Stimulated activated CD4-positive, alpha-beta T cell treated with anti-CD3 and anti-CD28 coated beads, Interleukin-4, amount 100 ng/mL, for 4 hours (primary cell): ENCODE measurements at places on chromosomes 11 and 22.

DNA sequence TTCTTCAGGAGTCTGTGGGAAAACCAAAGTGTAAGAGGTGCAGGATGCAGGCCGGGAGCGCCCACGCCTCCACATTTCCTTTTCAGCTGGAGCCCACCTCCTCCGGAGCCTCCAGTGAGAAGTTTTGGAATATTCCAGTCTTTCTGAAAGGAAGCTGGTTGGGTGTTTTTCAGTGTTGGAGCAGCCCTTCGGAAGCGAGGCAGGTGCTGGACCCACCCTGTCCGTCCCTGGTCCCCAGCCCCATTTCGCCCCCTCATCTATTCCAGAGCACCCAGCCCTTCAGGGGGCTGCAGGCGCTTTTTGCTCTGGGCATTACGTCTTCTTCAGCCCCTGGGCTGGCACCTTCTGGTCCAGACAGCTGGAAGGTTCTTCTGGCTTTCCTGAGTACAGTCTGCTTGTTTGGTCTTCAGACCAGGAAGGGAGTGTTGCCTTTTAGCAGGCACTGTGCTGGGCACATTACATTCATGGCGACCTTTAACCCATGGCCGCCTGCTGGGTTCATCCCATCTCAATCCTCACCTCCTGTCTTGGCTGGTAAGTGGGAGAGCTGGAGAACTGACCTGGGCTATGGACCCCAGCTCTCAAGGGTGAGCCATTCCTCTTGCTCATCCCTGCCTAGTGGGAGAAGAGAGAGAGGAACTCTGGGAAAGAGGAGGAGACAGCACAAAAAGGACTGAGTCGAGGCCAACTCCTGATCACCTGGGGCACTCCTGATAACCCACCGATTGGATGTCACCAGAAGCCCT, 710 bp upstream of the THY1 start:
- DNase-seq: no peak

DNA sequence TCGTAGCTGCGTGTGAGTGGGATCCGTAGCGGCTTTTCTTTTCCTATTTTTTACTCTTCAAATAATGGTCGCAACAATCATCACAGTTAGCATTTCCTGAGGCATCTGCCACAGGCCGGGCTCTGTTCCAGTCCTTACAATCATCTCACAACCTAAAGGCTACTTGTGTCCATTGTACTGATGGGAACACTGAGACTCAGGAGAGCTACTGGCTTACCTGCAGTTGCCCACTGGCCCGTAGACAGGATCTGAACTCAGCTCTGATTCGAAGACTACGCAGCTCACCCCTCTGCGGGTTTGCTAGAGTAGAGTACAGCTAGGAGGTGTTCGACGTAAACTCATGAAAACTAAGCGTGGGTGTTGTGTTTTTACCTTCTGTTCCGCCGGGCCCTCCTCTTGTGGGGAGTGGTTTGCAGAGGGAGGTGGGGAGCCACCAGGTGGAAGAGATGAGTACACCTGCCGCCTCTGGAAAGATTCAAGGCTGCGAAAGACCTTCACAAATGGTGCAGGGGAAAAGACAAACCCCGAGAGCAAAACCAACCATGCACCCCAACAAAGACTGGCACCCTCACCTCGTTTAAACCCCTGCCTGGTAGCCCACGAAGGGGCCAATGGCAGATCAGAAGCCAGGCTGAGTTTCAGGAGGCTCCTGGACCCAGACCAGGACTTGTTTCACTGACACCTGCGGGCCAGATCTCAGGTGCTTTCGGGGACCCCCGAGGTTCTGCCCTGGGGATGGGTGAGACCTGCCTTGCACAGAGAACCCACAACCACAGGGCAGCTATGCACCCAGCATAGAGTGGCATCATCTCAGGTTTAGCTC, 18.3 kb upstream of the RFPL3 start:
- DNase-seq: no peak

DNA sequence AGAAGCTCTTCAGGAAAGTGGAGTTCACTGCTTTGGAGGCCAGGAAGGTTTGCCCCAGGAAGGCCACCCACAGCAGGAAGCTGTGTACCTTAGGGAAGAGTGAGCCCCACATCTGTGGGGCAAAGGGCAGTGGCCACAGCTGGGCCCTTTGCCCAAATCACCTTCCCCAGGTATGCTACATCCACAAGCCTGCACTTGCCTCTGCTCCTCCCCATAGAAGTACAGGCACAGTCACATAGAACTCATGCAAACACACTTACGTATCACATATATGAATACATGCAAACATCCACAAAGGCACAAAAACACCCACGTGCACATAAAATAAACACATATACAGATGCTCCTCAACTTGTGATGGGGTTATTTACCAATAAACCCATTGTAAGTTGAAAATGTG, 2.1 kb downstream of the TRIM29 start:
- no peak for DNase-seq

DNA sequence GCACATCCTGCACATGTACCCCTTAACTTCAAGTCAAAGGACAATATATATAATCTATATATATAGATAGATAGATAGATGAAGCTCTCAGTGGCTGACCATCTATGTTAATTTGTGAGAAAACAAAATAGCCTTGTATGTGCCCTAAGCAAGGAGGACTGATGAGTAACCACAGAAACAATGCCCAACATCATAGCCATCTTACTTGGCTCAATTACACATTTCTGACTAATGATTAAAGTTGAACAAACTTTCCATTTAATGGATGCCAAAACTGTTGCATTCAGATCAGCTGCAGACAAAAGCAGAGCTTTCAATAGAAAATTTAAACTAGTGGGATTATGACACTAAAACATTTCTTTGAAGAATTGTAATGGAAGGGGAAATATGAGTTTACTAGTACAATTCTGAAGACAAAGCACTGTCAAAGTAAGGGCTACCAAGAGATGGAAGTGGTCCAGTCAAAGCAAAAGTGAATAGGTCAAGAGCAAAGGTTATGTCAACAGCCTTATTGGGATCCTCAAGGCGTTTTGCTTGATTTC, 1188.2 kb upstream of the RAG2 start:
- DNase-seq: no peak

- no peak for DNase-seq
Observed at GRCh38 chr11:15724601-15725000, 609.9 kb downstream of the INSC start.

DNA sequence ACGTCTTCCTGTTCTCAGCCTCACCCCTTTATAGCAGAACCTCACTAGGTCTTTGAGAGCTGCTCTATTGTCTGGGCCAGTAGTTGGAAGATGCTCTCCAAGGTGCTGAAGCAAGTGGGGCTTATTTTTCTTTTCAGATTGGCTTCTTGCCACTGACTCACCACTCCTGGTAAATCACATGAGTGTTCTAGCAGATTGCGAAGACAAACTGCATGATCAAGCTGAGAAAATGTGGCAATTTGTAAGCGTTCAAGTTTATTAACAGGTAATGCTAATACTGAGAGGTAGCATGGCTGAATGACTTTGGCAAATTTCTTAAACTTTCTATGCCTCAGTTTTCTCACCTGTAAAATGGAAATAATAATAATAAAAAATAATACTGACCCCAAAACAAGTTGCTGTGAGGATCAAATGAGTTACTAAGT, 59.2 kb downstream of the CACNG2 start:
- DNase-seq: no peak

DNA sequence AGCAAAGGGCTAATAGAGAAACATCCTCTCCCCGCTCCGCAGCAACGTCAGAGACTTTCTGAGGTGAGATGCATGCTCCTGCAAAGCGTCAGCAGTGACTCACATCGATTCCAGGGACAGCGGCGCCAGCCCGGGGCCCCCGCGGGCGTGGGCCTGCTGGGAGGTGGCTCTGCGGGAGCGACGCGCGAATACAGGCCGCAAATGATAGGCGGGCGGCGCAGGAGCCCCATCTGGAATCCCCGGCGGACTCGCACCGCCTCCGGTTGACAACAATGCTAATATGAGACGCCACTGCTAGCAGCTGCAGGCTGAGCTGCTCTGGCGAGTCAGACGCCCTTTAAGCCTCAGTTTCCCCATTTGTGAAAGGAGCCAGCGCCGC, 557 bp downstream of the RANGAP1 start:
- DNase-seq: peak; percentile 93

- DNase-seq: no peak
Observed at GRCh38 chr11:134543241-134543640, 131.2 kb upstream of the B3GAT1 start.

DNA sequence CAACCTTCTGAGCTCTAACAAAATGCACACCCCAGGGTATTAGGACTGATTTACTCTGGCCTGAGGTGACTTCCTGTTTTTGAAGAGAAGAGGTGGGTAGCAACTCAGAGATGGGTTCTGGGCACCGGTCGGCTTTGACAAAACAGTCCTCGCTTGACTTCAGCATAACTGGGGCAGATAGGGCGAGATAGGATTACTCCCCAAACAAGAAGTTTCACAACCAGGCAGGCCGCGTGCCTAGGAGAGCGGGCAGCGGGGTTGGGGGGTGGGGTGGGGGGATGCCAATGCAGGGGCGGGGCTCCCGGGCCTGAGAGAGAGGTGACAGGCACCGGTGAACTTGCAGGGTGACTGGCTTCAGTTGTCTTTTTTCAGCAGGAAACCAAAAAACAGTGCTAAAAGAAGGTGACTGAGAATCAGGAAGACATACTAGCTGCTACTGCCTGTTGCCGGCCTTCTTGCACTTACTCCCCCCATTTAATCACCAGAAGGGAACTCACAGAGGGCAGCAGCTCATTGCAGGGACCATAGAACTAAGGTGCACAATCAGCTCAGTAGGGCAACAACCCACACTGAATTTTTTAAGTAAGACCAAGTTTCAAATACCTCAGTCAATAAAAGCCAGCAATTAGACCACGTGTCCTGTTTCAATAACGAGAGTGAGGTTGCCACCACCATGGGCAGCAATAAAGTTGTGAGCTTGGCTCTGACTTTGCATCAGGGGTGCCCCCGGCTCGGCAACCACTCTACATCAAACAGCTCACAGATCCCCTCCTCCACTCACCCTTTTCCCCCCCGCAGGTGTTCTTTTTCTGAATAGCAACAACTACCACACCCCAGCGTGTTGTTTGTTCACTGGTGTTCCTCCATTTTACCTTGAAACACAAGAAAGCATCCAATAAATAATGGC, 37.2 kb upstream of the ETS1 start:
- peak; percentile 43 for DNase-seq

DNA sequence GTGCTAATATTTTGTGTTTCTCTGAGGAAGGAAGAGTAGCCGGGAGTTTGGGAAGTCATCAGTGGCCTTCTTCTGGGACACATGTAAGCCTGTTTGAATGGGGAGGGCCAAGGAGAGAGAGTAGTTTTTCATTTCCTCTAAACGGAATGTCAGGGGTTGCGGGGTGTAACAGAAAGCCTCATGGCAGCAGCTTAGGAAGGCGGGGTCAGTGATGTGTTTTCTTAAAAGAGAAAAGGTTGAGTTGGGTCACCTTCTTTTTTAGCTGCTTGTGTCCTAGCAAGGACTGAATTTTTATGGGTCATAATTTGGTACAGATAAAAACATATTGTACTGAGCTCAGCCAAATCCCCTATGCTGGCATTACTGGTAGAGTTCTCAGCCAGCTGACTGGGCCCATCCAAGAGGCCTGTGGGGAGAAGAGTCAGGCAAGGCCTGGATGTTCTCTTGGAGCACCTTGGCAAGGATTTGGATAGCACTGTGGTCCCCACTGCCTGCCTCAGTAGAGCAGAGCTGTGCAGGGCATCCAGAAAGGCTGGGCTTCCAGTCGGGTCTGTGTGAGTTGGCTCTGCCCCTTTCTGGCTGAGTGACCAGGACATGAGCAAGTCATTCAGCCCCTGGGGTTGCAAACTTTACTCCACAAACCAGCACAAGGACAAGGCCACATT, 29.4 kb upstream of the NAV2 start:
- DNase-seq: no peak

GRCh38 chr22:20965104-20965887, 1.8 kb upstream of the AIFM3 start:
- no peak for DNase-seq
